CD8-positive, alpha-beta T cell (primary cell): ENCODE measurements at places on chromosomes 5 and 9.

- no peak for DNase-seq
Measured at GRCh38 chr9:115058175-115058574, 59.8 kb downstream of the TNC start.

GRCh38 chr5:137708796-137709559 is 26.9 kb downstream of the KLHL3 start:
- no peak for DNase-seq

DNA sequence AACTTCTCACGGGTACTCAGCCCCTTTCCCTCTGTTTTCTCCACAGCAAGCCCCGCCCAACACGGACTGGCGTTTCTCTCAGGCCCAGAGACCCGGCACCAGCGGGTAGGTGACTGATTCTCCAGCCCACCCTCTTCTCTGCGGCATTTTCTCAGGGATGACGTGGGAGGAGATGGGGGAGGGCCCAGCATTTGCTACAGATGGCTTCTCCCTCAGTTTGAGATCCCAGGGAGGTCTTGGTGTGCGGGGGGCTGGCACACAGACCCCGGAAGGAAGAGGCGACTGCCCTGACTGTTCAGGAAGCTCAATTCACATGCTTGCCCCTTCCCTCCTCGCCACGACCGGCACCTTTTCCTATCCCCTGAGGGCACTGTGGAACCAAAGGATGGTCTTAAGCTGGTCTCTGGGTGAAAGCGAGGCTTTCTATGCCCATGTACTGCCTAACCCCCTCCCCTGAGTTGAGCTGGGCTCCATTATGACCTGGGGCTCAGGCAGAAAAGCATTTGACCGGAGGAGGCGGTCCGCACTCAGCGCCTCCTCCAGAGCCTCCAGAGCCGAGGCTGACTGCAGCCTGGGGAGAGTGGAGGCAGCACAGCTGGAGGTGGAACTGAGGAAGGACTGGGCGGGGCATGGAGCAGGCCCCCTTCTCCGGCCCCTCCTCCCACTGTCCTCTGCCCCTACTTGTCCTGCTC is 6.0 kb downstream of the PCDHGC5 start:
- DNase-seq = no peak

- DNase-seq = no peak
Measured at GRCh38 chr5:21573416-21574314, 1279.5 kb downstream of the CDH12 start.

- DNase-seq = peak; percentile 45
Measured at GRCh38 chr9:21395778-21396717, 10.8 kb upstream of the IFNA2 start.

GRCh38 chr9:91273853-91274552 is 87.7 kb downstream of the AUH start:
- DNase-seq = no peak

- DNase-seq = no peak
Measured at GRCh38 chr5:115465431-115465830, 79.1 kb downstream of the FEM1C start.

DNA sequence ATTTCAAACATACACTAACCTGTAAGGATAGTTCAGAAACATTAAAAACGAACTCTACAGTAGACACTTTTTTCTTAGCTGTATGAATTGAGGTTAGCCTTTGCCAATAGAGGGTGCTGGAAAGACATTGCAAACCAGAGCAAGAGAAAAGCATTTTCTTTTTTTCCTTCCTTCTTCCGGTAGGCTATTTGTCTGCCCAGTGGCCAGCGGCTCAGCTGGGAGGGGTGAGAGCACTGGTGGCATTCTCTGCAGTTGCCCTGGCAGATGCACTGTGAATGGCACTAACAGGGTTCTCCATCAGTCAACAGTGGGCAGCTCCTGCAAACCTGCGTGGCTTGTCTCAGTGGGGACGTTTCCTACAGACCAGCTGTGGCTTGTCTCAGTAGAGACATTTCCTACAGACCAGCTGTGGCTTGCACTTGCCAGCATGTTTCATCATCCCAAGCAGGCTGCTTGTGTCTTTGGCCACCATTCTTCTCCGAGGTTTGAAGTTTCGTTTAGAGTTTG is 984.5 kb upstream of the CDH18 start:
- DNase-seq = no peak
